ENCODE measurements at places on chromosomes 16 and 17. TPM values are rescaled to one million over a fixed set of nuclear protein-coding genes. Genes with fewer than 3 reads are reported as not detected.

Gene MAP2K6
- 7.7 TPM for total RNA-seq

Gene HSD17B1
- 2.4 TPM for total RNA-seq

DNA sequence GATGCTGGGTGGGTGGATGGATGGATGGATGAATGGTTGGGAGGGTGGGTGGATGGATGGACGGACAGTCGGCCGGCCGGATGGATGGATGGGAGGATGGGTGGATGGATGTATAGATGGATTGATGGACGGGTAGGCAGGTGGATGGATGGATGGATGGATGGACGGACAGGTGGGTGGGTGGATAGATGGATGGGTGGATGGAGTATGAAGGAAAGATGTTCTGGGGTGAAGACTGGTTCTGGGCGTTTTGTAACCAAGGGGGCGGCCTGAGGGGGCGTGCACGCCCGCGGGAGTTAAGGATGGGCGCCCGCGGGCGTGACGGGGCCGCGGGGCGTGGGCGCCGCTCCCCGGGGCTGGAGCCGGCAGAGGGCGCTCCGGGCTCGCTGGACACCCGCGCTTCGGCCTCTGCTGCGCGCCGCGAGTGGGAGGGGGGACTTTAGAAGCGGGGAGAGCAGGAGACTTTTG lies at the start of gene NECAB2:
Gene NECAB2 (plus strand): TSS at position 407 of the 468 bp plus-strand sequence. CDS start 405 bp downstream, outside the sequence.
- DNase-seq: peak; percentile 75

- peak; percentile 97 for DNase-seq
Observed at GRCh38 chr17:38748149-38748891, at the start of gene PCGF2. PCGF2 (minus strand) TSS chr17:38748336; CDS start chr17:38740402, 7,934 bp downstream.

Gene KRT28
- not detected for total RNA-seq

- no peak for DNase-seq
Observed at GRCh38 chr17:5718726-5719125, 134.4 kb upstream of the NLRP1 start.

All from sciatic nerve (tissue), 2 donors.